ENCODE measurements at places on chromosomes 7 and 10.

- no peak for DNase-seq
- no peak overlapping the region for H3K4me3 ChIP-seq
- no peak overlapping the region for H3K27ac ChIP-seq
- no peaks in the 10 kb centered on the region for H3K27me3 ChIP-seq
- H3K36me3 ChIP-seq, result no peaks in the 10 kb centered on the region
Observed at GRCh38 chr7:101677797-101678479, 48.8 kb upstream of the MYL10 start.

DNA sequence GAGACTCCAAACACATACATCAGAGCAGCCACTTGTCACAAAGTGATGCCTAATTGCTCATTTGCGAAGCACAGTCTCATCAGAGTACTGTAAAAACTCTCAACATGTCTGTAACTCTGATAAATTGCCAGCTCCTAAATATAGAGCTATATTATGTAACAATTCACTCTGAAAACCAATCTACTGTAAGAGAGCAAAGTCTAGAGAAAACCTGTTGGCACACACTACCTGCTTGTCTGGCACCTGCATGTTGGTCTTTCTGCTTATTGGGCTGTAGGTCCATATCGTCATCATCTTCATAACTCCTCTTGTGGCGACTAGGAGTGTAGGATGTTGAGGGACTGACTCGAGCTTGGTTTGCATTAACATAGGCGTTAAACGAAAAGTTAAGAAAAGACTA lies 19.8 kb downstream of the MCMBP start:
- H3K36me3 ChIP-seq, result peaks cover 35% of the 10 kb centered on the region
- no peak overlapping the region for H3K27ac ChIP-seq
- no peak for DNase-seq
- no peaks in the 10 kb centered on the region for H3K4me1 ChIP-seq

- no peaks in the 10 kb centered on the region for H3K4me1 ChIP-seq
- no peak for DNase-seq
- H3K27ac ChIP-seq, result no peak overlapping the region
- H3K27me3 ChIP-seq, result no peaks in the 10 kb centered on the region
- no peaks in the 10 kb centered on the region for H3K36me3 ChIP-seq
Observed at GRCh38 chr10:125235093-125236069, 75.0 kb upstream of the CTBP2 start.

- no peaks in the 10 kb centered on the region for H3K36me3 ChIP-seq
- H3K27me3 ChIP-seq, result no peaks in the 10 kb centered on the region
- no peak for DNase-seq
- no peak overlapping the region for H3K27ac ChIP-seq
- H3K4me1 ChIP-seq, result no peaks in the 10 kb centered on the region
Observed at GRCh38 chr7:20164425-20165145, 52.6 kb downstream of the MACC1 start.

DNA sequence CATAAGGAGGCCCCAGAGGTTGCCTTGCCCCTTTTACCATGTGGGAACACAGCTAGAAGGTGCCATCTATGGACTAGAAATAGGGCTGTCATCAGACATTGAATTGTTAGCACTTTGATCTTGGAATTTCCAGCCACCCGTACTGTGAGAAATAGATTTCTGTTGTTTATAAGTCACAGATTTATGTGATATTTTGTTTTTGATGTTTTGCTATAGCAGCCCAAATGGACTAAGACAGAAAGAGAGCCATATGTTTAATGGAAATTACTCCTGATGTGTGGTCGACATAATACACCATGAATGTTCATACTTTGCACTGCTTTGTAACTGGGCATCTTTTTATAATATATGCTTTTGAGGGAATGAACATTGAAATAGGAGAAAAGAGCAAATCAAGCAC lies 302.2 kb downstream of the BBS9 start:
- H3K27me3 ChIP-seq, result no peaks in the 10 kb centered on the region
- no peak for DNase-seq
- no peaks in the 10 kb centered on the region for H3K4me1 ChIP-seq
- no peak overlapping the region for H3K4me3 ChIP-seq
- no peak overlapping the region for H3K27ac ChIP-seq

DNA sequence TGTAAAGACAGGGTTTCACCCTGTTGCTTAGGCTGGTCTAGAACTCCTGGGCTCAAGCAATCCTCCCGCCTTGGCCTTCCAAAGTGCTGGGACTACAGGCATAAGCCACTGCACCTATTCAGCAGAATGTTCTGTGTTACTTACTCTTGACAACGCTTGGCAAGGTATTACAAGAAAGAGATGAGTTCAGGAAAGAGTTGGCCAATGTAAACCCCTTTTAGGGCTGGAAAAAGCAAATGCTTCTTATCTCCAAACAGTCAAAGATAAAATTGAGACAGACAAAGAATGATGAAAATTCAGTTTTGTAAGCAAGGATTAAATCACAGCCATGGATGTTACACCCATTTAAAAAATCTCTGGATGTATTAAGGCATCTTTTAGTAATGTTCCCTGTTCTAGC lies 114.0 kb upstream of the PODXL start:
- no peak for DNase-seq

GRCh38 chr10:26386781-26387180 lies 51.4 kb upstream of the APBB1IP start:
- no peaks in the 10 kb centered on the region for H3K4me1 ChIP-seq
- no peak for DNase-seq
- no peaks in the 10 kb centered on the region for H3K36me3 ChIP-seq
- H3K27ac ChIP-seq, result no peak overlapping the region
- H3K4me3 ChIP-seq, result no peak overlapping the region

DNA sequence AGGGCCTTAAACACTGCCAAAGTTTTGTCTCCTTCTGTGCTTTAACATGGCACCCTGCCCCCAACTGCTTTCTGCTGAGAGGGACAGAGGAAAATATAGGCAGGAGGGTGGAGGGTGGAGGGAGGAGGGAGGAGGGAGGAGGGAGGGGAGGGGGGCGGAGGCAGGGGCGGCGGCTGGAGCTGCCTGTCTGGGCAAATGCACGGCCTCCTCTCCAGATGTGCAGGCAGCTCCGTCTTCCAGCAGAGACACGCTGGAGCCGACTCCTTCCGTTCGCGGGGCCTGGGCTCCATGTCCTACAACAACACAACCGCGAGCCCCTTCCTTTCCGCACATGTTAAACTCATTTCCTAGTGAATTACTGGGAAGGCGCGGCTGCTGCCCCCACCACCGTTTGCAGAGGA lies 14.2 kb downstream of the EBF3 start:
- no peak overlapping the region for H3K4me3 ChIP-seq
- no peaks in the 10 kb centered on the region for H3K4me1 ChIP-seq
- no peak overlapping the region for H3K27ac ChIP-seq
- DNase-seq, result no peak
- peaks cover 15% of the 10 kb centered on the region for H3K27me3 ChIP-seq

- H3K27me3 ChIP-seq, result peaks cover 3% of the 10 kb centered on the region
- peak overlapping the region; percentile 40 for H3K27ac ChIP-seq
- no peaks in the 10 kb centered on the region for H3K36me3 ChIP-seq
- H3K4me3 ChIP-seq, result peak overlapping the region; percentile 12
- peaks cover 22% of the 10 kb centered on the region for H3K4me1 ChIP-seq
Observed at GRCh38 chr7:26279405-26279804, 12.3 kb upstream of the SNX10 start.

GRCh38 chr10:52729271-52730104 lies 43.1 kb downstream of the MBL2 start:
- H3K27me3 ChIP-seq, result no peaks in the 10 kb centered on the region
- no peak for DNase-seq
- H3K27ac ChIP-seq, result no peak overlapping the region
- no peaks in the 10 kb centered on the region for H3K4me1 ChIP-seq
- no peaks in the 10 kb centered on the region for H3K36me3 ChIP-seq

DNA sequence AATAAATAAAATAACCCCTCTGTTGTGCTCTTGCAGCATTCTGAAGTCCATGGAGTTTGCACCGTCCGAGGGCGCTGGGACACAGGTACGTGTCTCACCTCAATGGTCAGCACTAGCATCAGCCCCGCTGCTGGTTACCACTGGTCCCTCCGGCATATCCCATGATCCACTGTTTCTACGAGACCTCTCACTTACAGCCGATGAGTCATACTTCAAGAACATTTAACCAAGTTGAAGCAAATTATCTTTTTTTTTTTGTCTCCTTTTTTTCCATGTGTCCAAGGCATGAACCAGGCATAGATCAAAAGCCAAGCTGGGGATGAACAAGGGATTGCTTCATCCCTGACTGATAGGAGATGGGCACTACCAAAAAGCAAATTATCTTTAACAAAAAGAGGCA lies 92.9 kb upstream of the SH2B2 start:
- no peaks in the 10 kb centered on the region for H3K36me3 ChIP-seq
- DNase-seq, result no peak
- no peak overlapping the region for H3K4me3 ChIP-seq

DNA sequence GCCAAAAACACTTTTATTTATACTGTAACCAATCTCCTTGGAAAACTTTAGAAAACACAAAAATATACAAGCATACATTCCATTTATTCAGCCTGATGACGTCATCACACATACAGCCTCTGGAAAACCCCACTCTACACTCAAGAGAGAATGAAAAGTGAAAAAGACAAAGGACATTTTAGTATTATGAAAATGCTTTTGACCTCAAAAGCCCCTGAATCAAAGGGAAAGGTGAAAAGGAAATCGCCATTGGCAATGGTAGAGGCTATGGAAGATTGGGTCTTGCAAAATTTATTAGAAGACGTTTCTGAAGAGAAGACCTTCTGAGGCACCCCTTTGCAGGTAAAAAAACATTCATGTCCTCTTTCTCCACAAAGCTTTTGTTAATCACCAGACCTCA lies 82.9 kb upstream of the STRIP2 start:
- no peak for DNase-seq
- no peak overlapping the region for H3K27ac ChIP-seq
- no peak overlapping the region for H3K4me3 ChIP-seq

DNA sequence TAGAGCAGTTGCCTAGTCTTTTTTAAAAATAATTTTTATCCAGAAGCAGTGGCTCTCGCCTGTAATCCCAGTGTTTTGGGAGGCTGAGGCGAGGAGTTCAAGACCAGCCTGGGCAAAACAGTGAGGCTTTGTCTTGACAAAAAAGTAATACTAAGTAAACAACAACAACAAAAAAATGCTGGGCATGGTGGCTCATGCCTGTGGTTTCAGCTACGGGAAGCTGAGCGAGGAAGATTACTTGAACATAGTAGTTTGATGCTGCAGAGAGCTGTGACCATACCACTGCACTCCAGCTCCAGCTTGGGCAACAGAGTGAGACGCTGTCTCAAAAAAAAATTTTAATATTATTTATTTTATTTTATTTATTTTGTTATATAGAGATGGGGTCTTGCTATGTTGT lies 31.3 kb upstream of the TPST1 start:
- H3K4me1 ChIP-seq, result no peaks in the 10 kb centered on the region
- peaks cover 3% of the 10 kb centered on the region for H3K27me3 ChIP-seq
- H3K36me3 ChIP-seq, result no peaks in the 10 kb centered on the region
- H3K27ac ChIP-seq, result no peak overlapping the region

- DNase-seq, result no peak
- H3K27ac ChIP-seq, result no peak overlapping the region
- H3K4me3 ChIP-seq, result peak overlapping the region; percentile 93
- H3K36me3 ChIP-seq, result peaks cover 40% of the 10 kb centered on the region
- peaks cover 85% of the 10 kb centered on the region for H3K4me1 ChIP-seq
Observed at GRCh38 chr7:111089822-111090426, 1.0 kb upstream of the LRRN3 start.

GRCh38 chr7:34038816-34039470 lies 133.6 kb downstream of the BMPER start:
- no peaks in the 10 kb centered on the region for H3K4me1 ChIP-seq
- no peaks in the 10 kb centered on the region for H3K36me3 ChIP-seq
- H3K27ac ChIP-seq, result no peak overlapping the region
- no peaks in the 10 kb centered on the region for H3K27me3 ChIP-seq

- no peak overlapping the region for H3K4me3 ChIP-seq
- H3K4me1 ChIP-seq, result peaks cover 9% of the 10 kb centered on the region
- no peak for DNase-seq
- H3K27ac ChIP-seq, result no peak overlapping the region
Observed at GRCh38 chr7:151744656-151745638, 132.0 kb downstream of the PRKAG2 start.

DNA sequence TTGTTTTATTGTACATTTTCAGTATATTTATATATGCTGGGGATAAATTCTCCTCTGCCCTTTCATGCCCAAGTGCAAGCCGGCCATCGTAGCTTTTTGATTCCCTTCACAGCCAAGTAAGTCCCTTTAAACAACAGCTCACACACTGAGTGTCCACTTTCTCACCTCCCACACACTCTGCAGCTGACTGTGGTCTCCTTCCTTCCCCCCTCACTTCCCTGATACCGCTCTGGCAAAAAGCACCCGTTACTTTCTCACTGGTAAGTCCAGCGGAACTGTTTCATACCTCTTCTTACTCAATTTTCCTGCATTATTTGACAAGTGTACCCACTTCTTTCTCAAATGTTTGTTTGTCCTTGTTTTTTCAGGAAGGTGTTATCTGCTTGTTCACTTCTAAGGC lies 35.2 kb downstream of the MGAM start:
- peaks cover 3% of the 10 kb centered on the region for H3K27me3 ChIP-seq
- H3K36me3 ChIP-seq, result no peaks in the 10 kb centered on the region
- no peak for DNase-seq
- no peaks in the 10 kb centered on the region for H3K4me1 ChIP-seq

DNA sequence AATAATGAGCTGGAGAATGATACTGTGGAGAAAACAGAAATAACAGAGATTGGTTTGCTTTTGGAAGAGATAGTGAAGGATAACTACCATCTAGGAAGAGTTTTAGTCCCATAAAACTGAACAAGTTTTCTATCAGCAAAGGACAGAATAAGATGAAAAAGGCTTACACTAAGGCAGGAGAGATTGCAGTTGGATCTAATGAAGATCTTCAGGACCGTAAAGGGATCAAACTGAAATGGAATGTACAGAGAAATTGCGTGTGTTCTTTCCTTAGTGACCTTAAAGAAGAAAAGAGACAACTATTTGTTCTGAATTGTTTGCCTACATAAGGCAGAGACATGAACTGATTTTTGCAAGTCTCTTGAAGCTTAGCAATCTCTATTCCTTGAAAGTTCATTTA lies 191.7 kb upstream of the MTPN start:
- H3K27me3 ChIP-seq, result no peaks in the 10 kb centered on the region
- H3K4me1 ChIP-seq, result no peaks in the 10 kb centered on the region
- H3K27ac ChIP-seq, result no peak overlapping the region
- no peak for DNase-seq
- no peak overlapping the region for H3K4me3 ChIP-seq

GRCh38 chr7:159012353-159013069 lies 132.2 kb downstream of the VIPR2 start:
- H3K4me1 ChIP-seq, result peaks cover 4% of the 10 kb centered on the region
- no peak overlapping the region for H3K4me3 ChIP-seq
- H3K36me3 ChIP-seq, result no peaks in the 10 kb centered on the region
- DNase-seq, result no peak
- no peaks in the 10 kb centered on the region for H3K27me3 ChIP-seq

GRCh38 chr10:84846658-84847316 lies 518.4 kb downstream of the CCSER2 start:
- no peak overlapping the region for H3K4me3 ChIP-seq
- H3K27me3 ChIP-seq, result no peaks in the 10 kb centered on the region
- no peaks in the 10 kb centered on the region for H3K4me1 ChIP-seq
- no peaks in the 10 kb centered on the region for H3K36me3 ChIP-seq
- no peak overlapping the region for H3K27ac ChIP-seq
- DNase-seq, result no peak

All from activated T-helper 1 cell treated with anti-CD3 and anti-CD28 coated beads, Interleukin-12 subunit alpha, Interleukin-12 subunit beta, Interleukin-2, Interleukin-4 antibody, amounts not matched to agents 30 ng/mL and 10 ng/mL and 1 ng/mL, durations not matched to agents 14 hours and 24 hours and 36 hours (primary cell).